ENCODE measurements at places on chromosomes 4 and X. TPM values are rescaled to one million over a fixed set of nuclear protein-coding genes. Genes with fewer than 3 reads are reported as not detected.

DNA sequence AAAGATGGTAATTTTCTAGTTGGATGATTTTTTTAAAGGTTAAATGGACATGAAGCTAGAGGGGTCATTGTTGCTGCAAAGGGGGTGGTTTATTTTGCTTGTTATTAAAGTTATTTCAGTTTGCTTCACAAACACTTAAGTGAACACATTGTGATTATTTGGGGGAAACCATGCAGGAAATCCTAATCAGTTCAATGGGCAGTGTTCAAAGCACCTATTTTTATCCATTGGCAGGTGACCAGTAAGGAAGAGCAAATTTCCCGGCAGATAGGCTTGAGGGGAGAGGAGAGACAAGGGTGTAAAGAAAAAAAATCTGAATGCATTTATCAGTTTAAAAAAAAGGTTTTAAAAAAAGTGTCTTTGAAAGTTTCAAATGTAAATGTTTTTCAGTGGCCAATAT is 17.6 kb downstream of the GPR174 start:
- no peak for DNase-seq

The TAF7L gene
- not detected for total RNA-seq

The CHST7 gene
- total RNA-seq, result 5.2 TPM

The RRH gene
- 0.71 TPM for total RNA-seq
